ENCODE measurements at places on chromosomes 6 and 20.
A peak's percentile ranks its signal among the peaks of the same experiment; 100 is the strongest.

GRCh38 chr6:127951172-127951917 lies 50.5 kb upstream of the THEMIS start:
- DNase-seq = no peak

GRCh38 chr6:33213166-33213988 lies 5.1 kb downstream of the RING1 start:
- DNase-seq = no peak

DNA sequence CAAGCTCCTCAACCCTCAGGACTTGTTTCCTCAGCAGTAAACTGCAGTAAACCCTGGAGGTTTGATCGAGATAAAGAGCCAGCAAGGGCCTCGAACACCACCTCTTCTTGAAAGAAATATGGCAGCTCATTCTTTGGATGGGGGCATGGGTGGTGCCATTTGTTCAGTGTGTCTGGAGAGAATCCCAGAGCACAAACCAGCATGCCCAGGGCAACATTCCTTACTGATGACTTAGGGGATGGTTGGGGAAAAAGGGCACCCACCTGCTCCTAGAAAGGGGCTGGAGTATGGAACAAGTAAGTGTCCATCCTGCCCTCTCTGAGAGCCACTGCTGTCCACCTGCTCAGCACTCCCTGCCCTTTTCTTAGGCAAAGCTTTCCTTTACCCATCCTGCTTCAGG lies 31.3 kb upstream of the ZFAND3 start:
- no peak for DNase-seq

DNA sequence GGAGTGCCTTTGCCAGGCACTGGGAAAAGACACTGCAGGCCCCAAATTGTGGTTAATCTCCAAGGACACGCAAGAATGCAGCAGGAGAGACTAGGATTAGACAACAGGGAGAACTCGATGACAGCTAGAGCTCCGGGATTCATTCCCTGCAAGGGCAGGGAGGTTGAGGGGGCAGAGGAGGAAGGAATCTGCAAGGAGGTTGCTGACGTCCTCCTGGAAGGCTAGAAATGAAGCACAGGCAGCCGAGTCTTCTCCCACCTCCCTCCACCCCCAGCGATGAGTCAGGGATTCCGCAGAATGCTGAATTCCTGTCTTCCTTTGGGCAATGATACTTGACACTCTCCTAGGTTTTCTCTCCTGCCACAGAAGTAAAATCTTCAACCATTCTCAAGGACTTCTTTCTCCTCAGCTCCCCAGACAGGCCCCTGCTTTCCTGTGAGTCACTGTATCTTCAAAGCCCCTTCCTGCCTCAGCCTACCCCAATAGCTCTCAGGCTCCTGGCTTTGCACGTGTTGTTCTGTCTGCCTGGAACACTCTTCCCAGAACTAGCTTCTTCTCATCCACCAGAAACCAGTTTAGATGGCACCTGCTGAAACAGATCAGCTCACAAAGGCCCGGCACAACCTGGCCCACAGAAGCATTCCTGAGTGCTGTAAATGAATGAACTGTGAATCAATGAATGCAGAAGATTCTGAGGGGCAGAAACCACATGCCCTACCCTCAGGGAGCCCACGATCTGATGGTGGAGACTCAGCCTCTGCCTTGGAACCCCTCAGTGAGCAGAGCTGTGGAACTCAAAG lies 85.6 kb downstream of the MRPL14 start:
- DNase-seq = no peak

GRCh38 chr6:10662742-10663141 lies 31.7 kb downstream of the C6orf52 start:
- no peak for DNase-seq

DNA sequence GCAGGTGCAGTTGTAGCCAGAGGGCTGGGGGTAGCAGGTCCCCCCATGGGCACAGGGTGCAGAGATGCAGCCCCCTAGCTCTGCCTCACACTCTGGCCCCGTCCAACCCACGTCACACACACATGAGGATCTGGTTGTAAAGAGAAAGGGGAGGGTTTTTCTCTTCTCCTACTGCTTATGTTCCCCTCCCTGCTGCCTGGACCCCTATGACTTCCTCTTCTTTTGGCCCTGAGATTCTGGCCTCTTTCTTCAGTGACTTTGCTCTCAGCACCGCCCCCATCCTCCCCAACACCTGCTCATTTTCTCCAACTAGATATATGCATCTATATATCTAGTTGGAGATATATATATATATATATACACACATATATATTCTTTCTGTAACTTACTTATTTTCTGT lies 9.7 kb downstream of the NOTCH4 start:
- no peak for DNase-seq

DNA sequence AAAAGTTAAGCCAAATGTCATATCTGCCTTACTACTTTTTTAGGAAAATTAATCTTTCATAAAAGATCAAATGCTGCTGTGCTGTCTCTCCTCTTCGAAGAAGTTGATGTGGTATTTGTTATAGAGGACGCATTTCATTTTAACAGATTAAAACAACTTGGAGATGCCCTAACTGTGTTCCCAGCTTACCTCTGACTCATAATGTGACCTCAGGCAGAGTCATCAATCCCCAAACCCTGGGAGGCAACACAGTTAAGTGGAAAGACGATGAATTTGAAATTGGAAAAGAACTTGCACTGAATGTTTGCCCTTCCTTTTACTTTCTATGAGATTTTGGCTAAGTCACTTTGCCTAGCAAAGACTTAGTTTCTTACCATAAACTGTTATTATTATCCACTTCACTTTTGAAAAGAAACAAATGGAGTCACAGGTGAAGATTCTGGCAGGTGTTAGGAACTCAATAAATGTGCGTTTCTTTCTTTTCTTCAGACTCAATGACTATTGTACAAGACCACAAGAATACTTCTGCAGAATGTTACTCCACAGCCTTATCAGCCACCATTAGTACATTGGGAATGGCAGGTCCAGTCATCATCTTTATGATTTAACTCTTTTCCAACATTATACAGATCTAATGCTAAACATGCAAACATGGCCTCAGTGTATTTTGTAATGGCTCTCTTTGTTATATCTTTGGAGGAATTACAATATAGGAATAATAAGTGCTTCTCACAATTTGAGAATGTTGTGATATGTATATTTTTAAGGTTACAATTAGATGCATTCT lies 102.6 kb downstream of the COL21A1 start:
- DNase-seq = no peak

DNA sequence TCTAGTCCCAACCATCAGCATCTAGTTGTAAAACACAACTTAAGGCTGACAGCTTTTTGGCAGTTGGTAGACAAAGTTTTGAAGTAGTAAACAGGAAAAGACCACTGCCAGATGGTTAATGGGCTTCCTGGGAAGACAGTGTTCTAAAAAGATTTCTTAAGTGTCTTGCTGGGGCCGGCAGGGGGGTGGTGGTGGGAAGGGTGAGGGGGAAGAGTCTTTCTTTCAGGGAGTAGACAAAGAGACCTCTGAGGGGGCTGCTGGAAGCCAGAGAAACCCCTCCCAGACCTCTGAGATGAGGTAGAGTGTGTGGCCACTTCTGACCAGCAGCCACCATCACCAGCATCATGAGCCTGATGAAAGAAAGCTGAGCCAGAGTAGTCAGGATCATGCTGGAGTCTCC lies 784.9 kb downstream of the TENT5A start:
- DNase-seq = no peak

DNA sequence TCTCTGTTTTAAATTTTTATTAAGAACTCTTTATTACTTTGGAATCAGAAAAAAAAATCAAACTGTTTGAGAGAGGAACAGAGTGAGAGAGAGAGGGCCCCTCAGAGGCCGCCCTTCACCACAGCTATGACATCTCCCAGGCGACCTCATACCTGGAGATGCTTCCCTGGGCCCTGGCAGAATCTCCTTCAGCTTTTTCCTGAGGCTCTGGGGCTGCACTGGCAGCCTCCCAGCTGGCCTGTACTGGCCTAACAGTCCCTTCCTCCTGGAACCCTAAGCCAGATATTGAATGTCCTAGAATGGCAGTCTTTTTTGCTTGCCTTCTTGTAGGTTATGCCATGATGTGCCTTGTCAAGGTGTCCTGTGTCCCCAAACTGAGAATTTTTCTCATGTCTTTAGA lies 13.7 kb downstream of the ABHD12 start:
- DNase-seq = peak; percentile 34

GRCh38 chr6:124659427-124659826 lies 302.8 kb upstream of the RNF217 start:
- DNase-seq = no peak

DNA sequence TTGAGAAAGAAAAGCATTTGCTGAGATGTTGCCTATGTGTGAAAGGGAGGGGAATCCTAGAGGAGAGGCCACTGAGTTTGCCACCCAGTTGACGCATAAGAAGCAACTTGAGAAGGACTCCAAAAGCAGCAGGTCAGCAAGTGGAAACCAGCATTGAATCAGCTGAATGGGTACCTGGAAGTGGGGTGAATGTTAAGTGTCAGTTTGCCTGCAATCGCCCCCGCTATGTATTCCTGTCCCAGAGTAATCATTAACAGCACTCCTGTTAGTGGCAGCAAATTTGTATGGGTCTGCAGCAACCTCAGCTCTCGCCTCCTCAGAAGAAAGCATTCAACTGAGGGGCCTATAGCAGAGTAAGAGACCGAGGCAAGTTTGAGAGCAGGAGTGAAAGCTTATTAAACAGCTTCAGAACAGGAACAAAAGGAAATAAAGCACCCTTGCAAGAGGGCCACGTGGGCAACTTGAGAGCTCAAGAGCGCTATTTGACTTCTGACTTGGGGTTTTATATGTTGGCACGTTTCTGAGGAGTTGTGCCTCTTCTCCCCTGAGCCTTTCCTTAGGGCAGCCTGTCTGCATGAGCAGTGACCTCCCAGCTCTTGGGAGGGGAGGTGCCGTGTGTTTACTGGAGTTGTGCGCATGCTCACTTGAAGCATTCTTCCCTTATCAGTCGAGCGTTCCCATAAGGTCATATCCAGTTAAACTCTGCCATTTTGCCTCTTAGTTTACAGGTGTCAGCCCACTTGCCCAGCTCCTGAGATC lies 122.6 kb upstream of the PHACTR1 start:
- no peak for DNase-seq

- no peak for DNase-seq
Measured at GRCh38 chr20:58523072-58523970, 8.1 kb upstream of the APCDD1L start.

GRCh38 chr20:11966186-11966585 lies 48.5 kb downstream of the BTBD3 start:
- DNase-seq = no peak

- no peak for DNase-seq
Measured at GRCh38 chr6:16740097-16740496, 21.2 kb downstream of the ATXN1 start.

DNA sequence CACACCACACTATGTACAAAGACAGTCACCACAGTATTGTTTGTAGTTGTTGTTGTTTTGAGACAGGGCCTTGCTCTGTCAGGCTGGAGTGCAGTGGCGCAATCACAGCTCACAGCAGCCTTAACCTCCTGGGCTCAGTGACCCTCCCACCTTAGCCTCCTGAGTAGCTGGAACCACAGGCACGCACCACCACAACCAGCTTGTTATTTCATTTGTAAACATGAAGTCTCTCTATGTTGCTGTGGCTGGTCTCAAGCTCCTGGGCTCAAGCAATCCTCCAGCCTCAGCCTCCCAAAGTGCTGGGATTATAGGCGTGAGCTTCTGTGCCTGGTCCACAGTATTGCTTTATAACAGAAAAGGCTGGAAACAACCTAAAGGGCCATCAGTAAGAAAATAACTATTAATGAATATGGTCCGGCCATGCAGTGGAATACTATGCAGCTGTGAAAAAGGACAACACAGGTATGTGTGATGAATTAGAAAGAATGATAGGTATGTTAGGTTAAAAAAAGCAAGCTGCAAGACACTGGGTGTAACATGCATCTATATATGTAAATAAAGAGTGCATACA lies 30.0 kb upstream of the PTGIS start:
- DNase-seq = no peak

DNA sequence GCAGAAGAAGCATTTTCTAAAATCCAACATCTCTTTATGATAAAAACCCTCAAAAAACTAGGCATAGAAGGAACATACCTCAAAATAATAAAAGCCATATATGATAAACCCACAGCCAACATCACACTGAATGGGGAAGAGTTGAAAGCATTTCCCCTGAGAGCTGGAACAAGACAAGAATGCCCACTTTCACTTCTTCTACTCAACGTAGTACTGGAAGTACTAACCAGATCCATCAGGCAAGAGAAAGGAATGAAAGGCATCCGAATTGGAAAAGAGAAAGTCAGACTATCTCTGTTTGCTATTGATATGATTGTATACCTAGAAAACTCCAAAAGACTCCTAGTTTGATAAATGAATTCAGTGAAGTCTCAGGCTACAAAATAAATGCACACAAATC lies 7.9 kb upstream of the CDK19 start:
- DNase-seq = peak; percentile 49

DNA sequence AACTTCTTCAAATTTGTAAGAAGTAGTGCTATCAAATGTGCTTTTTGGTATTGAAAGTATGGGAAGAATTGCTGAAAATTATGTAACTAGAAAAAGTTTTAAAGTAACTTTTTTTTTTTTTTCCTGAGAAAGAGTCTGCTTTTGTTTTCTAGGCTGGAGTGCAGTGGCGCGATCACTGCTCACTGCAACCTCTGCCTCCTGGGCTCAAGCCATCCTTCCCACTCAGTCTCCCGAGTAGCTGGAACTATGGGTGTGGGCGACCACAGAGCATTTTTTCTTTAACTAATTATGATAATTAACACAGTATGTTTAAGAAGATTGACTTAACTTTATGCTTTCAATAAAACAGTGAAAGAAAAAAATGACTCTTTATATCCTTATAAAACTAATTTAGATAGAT lies 38.4 kb downstream of the BMP5 start:
- no peak for DNase-seq

- no peak for DNase-seq
Measured at GRCh38 chr6:56386717-56387116, 139.3 kb upstream of the COL21A1 start.

DNA sequence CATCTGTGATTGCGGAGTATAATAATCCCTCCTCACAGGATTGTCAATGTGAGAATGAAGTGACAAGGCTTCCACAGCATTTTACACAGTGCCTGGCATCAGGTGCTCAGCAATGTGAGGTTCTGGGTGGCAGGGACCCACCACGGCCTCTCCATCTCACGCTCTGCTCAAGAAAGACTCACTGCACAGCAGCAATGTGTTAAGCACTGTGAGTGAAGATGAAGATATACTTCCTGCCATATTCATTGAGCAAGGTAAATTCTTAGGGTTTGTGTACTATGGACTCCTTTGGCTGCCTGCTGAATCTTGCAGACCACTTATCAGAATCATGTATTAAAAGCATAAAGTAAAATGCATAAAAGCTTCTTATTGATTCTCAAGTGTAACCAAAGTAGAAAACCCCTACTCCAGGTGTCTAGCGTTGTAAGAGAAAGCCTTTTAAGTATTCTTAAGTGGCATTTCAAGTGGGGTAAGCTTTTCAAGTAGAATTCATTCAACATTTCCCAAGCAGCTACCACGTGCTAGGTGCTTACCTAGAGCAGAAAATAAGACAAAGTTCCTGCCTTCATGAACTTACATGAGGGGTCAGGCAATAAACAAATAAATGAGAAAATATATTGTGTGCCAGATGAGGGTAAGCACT lies 17.0 kb upstream of the MEP1A start:
- DNase-seq = no peak

- DNase-seq = no peak
Measured at GRCh38 chr6:37589941-37590340, 90.2 kb upstream of the CCDC167 start.

GRCh38 chr6:130824978-130825694 lies 2.1 kb upstream of the SMLR1 start:
- no peak for DNase-seq

All from pons (tissue), 1 donor.